ENCODE measurements at places on chromosomes 4 and X.

- DNase-seq = no peak
Measured at GRCh38 chrX:2761246-2761645, 9.4 kb downstream of the XG start.

- DNase-seq = no peak
Measured at GRCh38 chr4:2806390-2807355, 13.8 kb downstream of the SH3BP2 start.

- DNase-seq = no peak
Measured at GRCh38 chr4:103011378-103012025, 8.0 kb downstream of the SLC9B1 start.

DNA sequence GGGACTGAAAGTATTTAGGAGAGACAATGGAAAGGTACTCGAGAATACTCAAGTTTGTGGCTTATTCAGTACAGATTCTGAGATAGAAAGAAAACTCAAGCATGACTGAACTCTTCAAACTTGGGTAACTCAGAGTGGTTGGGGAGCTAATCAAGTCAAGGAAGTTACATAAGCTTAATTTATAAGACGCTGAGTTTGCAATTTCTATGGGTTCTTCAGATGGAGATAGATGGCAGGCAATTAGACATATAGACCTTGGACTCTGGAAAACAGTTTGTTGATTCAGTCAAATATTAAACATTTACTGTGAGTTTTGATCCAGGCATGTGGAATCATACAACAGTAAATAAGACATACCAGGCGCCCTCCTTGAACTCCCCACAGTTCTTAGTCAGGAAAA lies 1749.9 kb upstream of the TENM3 start:
- DNase-seq = no peak

- no peak for DNase-seq
Measured at GRCh38 chrX:84047339-84047738, 140.7 kb downstream of the RPS6KA6 start.

DNA sequence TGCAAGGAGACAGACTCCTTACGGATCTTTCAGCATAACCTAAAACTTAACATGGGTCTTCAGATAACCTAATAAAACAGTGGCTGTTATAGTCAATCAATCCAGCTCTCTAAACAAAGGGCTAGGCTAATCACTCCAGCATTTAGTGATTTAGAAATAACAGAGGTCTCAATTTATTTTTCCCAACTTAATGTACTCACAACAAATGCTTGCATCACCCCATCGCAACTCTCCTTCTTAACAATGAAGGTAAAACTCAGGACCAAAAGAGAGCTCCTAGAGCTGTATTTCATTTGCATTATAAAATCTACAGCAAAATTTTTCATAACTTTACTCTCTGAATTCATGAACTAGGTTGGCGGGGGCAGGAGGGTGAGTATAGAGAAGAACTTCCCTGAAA lies 1.1 kb downstream of the LIN54 start:
- no peak for DNase-seq

GRCh38 chr4:90030953-90031352 lies 96.2 kb upstream of the CCSER1 start:
- DNase-seq = no peak

GRCh38 chrX:28668303-28668702 lies 81.1 kb downstream of the IL1RAPL1 start:
- no peak for DNase-seq

GRCh38 chrX:24692305-24692704 lies 1.4 kb upstream of the POLA1 start:
- DNase-seq = no peak

DNA sequence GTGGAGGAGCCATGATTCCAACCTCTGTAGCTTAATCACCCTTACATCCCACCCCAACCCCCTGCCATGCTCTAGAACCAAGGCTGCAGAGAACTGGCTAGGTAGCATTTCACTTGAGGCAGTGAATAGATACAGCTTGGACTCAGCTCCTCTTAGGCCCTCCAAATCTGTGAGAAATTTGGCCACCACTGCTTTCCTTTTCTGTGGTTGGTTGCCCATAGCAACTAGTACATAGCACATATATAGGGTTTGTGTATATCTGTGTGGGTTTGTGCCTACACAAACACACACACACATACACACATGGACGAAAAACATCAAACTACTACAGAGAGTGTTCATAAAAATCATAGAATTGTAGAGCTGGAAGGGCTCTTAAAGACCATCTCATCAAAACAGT lies 52.0 kb upstream of the CCDC160 start:
- no peak for DNase-seq

- DNase-seq = no peak
Measured at GRCh38 chrX:1609762-1610161, 5.1 kb upstream of the ASMT start.

DNA sequence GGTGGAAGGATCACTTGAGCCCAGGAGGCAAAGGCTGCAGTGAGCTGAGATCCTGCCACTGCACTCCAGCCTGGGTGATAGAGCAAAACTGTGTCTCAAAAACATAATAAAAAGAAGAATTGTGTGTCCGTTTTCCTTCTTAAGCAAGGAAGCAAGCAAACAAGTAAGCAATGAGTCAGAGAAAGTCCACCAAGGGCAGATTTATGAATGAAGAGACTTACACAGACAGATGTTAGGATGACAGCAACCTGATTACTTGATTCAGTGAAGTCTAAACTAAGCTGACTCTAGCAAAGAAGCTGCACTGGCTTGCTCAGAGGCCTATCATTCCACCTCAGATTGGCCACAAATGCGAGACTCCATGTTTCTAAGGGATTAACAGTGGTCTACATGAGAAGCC lies 34.1 kb upstream of the SCML1 start:
- DNase-seq = no peak

DNA sequence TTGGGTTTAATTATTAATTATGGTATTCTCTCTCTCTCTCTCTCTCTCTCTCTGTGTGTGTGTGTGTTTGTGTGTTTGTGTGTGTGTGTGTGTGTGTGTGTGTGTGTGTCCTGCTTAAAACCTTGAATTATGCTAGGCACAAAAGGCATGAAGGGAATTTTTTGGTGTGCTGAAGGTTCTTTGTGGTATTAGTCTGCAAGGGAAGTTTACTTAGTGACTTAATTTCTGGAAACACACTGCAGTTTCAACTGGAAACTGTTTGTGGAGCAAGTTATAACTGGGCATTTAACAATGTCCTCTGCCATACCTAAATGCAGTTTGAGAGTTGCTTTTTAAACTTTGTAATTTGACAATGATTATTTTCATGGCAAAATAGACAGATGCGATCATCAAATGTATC lies 111.7 kb downstream of the FRMPD4 start:
- no peak for DNase-seq

GRCh38 chr4:29927895-29928294 lies 792.3 kb upstream of the PCDH7 start:
- no peak for DNase-seq

GRCh38 chr4:119667802-119668201 lies 39.2 kb upstream of the PDE5A start:
- DNase-seq = no peak

DNA sequence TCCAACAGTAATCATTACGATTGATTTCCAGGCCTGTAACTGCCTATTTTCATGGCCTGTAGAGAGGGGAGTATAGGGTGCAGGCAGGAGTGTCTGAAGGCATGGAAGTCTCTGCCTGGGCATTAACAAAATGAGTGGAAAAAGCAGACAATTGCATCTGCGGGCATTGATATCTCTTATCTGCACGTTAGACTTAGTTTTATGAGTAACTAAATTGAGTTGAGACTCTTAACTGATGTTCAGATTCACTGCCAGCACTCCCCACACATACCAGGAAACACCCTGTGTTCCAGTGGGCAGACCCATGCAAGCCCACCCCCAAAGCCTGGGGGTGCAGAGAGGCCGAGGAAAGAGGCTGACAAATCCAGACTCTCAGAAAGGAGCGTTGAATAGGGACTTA lies 33.3 kb downstream of the F11 start:
- no peak for DNase-seq

- DNase-seq = no peak
Measured at GRCh38 chrX:6184900-6185515, 43.7 kb downstream of the NLGN4X start.

- DNase-seq = no peak
Measured at GRCh38 chr4:80101792-80102116, 28.7 kb upstream of the ANTXR2 start.

DNA sequence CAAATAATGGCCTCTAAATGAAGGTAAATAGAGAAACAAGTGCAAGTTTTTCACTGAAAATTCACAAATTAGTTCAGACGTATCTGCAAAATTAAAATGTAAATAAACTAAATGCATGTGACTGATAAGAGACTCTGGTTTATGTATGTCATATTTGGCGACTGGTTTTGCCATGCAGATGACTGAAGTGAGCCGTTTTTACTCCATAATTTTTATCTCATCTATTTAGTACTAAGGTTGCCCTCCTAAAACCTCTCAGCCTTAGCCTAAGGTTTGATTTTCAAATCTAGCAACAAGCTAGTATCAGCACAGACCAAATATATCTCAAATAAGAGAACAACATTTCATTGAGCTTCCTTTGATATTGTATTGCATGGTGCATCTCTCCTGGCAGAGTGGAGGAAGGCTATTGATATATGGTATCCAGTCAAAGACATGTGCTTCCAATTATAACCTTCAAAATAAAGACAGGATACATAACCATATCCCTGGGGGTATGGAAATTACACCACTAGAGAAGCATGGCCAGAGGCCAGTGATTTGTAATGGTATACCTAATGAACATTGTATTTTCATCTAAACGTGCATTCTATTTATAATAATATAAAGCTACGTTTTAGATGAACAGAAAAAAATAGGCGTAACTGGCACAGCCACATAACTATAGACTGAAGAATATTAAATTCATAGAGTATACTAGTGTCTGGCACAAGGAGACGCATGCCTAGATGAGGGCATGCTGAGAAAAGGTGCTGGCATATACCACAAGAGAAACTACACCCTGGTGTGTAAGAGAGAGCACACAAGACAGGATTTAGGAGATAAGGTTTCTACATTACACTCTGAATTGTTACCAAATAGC lies 392.6 kb upstream of the INTU start:
- DNase-seq = no peak

- peak; percentile 27 for DNase-seq
Measured at GRCh38 chr4:154491341-154492271, at the start of gene DCHS2. TSS of gene DCHS2 (minus strand) at chr4:154491799. CDS start at chr4:154491355, 444 bp downstream.

- DNase-seq = no peak
Measured at GRCh38 chrX:123851079-123851478, 8.8 kb upstream of the XIAP start.

DNA sequence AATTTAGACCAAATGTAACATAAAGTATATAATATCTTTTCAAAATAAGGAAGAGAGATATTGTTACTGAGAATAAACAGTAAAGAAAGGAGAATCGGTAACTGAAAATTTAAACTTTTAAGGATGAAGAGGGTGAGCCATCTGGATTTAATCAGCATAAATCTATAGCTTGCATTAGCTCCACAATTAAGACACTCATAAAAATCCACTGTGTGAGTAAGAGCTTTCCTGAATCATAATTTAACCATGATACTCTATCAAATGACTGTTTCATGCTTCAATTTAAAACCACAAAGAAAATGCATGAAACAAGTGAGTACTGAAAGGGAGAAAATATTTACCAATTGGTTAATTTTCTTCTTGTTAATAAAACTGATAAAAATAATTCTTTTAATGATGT lies 951.5 kb upstream of the SLIT2 start:
- no peak for DNase-seq

DNA sequence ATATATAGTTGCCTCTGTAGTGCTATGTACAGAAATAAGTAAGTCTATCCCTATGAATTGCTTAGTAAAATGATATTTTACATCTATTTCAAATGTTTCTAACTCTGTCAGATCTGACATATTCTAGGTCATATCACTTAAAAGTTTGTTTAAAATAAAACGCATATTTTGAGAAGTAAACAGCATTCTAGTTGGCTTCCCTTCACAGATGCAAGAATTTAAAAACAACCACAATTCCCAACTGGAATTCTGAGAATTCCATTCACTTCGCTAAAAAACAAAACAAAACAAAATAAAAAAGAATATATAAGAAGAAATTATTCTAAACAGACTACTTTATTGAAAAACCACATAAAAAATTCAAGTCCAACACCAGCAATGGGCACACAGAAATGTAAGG lies 126.0 kb downstream of the PPP3CA start:
- no peak for DNase-seq

DNA sequence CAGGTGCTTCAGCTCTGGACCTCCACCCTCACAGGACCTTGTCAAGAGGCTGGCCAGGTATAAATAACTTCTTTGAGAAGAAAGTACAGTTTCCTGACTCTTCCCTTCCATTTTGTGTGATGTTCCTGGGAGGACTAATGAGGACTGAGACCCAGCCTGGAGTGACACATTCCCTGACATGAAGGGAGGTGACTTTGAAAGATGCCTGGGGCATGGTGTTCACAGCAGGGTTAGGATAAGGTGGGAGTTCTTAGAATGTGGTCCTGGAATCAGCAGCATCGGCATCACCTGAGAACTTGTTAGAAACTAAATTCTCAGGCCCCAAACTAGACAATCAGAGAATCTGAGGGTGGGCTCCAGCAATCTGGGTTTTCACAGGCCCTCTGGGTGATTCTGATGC lies 224.9 kb upstream of the BOD1L1 start:
- DNase-seq = no peak

GRCh38 chr4:91598696-91599095 lies 705.1 kb upstream of the GRID2 start:
- no peak for DNase-seq

Measured in stimulated activated naive CD8-positive, alpha-beta T cell treated with anti-CD3 and anti-CD28 coated beads, Interleukin-15, Interleukin-2, amounts not matched to agents 100 U/mL and 50 U/mL, for 24 hours (primary cell).